ENCODE measurements at places on chromosomes 3 and 15.

DNA sequence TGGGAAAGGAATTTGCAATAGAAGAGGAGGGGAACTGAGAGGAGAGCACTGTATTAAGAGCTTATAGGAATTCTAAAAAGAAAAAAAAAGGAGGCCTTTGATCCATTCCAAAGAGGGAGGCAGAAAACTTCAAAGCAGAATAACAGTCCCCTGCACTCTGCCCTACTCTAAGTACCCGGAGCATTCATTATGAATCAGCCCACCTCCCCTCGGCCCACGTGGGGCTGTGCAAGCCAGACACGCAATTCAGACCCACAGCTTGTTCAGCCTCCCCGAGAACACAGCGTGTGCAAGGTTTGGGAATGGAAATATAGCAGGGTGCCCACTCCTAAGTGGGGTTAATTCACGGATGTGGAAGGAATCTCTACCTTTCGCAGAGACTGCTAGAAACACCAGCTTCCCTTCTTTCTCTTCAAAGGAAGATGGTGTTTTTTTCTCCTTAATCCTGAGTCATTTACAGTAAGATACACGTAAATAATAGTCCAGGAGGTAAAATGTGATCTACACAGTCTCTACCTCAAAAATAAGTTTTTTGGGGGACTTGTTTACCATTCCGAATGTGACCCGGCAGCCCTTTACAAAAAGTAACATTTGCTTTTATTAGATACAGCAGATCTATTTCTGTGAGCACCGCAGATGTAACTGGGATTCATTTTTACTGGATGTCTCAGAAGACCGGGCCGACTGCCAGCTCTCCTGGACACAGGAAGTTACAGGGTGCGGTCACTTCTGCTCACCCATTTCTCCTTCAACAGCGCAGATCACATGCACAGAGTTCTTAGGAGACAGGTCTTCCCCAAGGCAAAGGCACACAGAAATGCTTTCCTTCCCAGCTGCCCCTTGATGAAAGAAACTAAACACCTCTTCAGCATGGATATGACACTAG, 768.5 kb upstream of the CFAP20DC start:
- no peak for DNase-seq

DNA sequence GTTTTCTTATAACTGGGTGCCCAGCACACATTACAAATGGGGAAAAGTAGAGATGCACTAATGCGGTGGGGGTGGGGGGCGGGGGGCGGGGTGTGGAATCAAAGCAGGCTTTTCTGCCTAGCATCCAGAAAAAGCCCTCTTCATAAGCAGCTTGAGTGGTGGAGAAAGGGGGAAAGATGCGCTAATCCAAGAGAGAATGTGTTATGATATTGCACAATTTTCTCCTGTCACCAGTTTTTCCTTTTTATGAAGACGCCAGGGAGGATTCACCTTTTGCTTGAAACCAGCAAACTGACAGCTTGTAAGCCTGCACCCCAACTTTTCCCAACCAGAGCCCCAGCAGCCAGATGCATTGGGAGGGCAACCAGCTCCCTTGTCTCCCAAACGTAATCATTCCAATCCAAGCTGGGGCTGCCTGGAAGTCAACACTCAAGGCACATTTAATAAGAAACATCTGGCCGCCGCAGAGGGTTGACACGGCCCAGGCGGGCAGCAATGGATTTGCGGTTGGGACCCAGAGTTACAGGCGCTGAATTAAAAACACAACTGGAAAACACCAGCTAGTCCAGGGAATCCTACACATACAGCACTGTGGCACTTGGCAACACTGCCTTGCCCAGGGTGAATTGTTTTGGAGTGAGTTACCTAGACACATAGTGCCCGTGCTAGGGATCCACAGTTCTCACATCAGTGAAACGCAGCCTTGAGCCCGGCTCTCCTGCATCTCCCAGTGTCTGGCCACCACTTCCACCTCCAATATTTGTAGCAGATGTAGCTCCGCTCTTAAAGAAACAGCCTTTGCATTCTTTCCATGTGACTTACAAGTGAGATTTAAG, 218.5 kb upstream of the PRICKLE2 start:
- DNase-seq = no peak

- no peak for DNase-seq
Measured at GRCh38 chr3:71355862-71356261, 227.7 kb downstream of the FOXP1 start.

- DNase-seq = no peak
Measured at GRCh38 chr3:169911272-169911671, at the start of gene SAMD7. Gene SAMD7, plus strand, starts transcription at chr3:169911572. Its CDS starts 7,927 bp downstream, at chr3:169919499.

DNA sequence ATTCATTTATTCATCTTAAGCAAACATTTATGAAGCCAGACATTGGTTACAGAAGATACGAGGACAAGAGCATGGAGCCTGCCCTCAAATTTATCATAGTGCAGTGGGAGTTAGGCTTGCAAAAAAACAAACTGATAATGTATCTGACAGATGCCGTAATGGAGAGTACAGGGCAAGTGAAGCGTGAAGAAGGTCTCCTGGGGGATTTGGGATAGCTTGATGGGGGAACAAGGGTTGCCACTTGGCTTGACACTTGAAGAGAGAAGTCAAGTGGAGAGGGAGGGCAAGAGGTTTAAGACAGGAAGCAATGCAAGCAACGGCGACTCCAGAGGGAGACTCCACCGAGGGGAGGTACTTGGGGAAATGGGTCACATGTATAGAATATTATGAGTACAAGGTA, 129.3 kb downstream of the SSR3 start:
- no peak for DNase-seq

DNA sequence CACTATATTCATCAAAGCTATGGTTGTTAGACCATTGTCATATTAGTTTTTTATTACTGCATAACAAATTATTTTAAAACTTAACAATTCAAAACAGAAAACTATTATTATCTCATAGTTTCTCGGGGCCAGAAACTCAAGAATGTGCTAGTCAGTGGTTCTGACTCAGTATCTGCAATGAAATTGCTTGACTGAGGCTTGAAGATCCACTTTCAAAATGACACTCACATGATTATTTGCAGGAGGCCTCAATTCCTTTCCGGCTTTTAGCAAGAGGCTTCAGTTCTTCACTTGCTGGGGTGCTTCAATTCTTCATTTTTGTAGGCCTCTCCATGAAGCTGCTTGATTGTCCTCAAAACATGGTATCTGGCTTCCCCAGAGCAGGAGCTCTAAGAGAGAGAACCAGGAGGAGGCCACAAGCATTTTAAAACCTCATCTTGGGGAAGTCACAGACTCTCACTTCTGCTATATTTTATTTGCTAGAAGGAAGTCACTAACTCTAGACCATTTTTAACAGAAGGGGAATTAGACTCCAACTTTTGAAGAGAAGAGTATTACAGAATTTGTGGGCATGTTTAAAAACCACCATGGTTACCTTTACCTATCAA, 383.7 kb downstream of the MFSD1 start:
- DNase-seq = no peak
